ENCODE measurements at places on chromosomes 4 and X.

DNA sequence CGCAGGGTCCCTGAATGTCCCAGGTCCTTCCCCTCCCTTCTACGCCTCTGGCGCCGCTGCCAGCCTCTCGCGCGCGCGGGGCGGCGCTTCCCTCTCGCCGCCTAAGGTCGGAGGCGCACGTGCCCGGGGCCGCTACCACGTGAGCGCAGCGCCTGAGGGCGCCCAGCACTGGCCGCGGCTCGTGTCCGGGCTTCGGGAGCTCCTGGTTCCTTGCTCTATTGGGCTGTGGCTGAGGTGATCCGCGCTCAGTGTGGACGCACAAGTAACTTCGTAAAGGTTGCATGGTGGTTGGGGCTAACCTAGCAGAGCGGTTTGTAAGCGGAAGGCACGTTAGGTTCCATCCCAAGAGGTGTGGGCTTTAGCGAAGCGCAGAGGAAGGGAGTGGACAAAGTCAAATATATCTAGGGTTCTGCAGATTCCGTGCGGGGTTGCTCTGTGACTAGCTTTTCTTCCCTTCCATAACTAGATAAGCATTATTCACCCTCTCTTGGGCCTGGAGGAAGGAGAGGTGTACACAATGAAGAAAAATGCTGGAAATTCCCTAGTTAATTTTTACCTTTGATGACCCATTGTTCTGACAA is 1.8 kb downstream of the TLL1 start:
- DNase-seq, result no peak

DNA sequence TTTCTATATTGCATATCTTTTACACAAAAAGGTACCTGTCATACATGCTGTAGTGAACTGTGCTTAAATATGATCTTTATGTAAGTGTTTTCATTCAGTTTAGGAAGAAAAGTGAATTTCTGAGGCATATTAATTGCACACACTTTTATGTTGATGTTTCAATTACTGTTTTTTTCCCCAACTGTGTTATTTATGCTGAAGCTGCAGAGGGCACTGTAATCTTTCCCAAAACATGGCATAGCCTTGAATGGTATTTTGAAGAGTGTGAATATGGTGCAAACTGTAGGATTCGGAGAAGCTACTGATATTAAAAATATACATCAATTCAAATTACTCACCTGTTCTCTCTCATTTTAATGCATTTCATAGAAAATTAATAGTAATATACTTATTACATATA is 6.0 kb upstream of the CENPE start:
- DNase-seq, result no peak

GRCh38 chr4:177785000-177785399 is 342.8 kb upstream of the AGA start:
- DNase-seq, result no peak

DNA sequence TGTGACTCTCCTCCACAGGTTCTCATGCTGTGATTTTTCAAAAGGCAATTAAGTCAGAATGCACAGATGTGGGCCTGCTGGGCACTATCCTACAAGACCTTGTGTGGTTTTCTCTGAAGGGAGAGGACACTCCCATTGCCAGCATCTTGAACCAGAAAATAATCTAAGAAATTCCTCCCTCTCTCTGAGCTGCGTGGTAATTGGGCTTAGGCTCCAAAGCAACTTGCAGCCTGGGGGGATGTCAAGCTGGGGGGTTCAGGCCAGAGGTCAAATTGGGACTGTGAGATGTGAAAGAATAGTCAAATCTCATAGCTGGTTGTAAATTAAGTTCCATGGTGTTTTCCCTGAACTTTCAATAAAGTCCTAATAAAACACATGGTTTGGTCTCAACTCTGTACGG is 350.6 kb upstream of the SLC7A11 start:
- no peak for DNase-seq

GRCh38 chr4:182600093-182600492 is 317.1 kb downstream of the DCTD start:
- no peak for DNase-seq

DNA sequence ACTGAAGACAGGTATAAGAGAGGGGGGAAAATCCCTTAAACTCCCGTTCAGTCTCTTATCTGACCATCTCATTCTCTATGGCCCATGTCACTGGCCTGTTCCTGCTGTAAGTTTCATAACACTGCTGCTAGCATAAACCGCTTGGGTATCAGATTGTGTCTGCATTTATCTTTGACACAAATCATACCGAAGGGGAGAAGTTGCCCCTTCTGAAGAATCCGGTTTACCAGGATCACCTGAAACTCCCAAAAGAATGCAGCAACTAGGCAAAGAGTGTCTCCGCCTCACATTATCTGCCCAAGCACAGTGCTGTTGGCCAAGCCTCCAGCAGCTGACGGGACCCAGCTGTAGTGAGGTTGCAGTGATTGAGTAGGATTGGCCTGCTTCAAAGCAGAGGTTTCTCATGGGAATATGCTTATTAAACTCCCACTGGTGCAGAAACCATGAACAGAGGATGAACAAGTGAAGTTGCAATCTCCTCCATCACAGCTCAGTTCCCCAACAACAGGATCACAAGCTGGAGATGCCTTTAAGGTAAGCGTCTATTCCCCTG is 71.3 kb upstream of the PUDP start:
- no peak for DNase-seq

DNA sequence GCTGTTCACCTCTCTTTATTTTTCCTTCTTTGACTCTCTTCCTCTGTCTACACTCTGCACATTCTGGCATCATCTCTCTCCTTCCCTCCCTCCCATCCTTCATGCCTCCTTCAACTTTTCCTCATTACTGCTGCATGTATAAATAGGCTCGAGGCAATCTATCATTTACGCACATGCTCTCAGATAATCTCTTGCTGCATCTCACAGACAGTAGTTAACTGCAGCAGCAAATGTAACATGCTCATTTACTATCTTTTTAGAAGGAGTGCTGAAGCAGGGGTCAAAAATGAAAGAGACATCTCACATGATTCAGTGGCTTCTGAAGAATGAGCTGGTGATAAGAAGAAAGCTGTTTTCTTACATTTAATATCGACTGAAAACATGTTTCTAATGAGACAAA is 127.7 kb downstream of the RASL11B start:
- DNase-seq, result no peak

GRCh38 chr4:83831588-83831987 is 295.7 kb downstream of the GPAT3 start:
- DNase-seq, result no peak

GRCh38 chr4:176358083-176358469 is 38.3 kb downstream of the SPCS3 start:
- no peak for DNase-seq

DNA sequence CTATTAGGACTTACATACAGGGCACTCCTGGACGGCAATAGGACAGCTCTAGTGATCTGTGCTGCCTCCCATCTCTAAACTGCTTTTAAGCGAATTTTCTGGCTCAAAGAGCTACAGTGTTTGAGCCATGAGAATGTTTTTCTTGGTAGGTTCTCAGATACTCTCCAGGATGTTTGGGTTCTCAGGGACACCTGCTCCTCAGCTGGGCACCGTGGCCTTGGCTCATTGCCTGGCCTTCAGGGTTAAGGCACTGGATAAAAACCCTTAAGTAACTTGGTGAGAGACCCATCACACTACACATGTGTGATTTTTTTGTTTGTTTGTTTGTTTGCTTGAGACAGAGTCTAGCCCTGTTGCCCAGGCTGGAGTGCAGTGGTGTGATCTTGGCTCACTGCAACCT is 38.5 kb upstream of the HERC5 start:
- DNase-seq, result no peak

DNA sequence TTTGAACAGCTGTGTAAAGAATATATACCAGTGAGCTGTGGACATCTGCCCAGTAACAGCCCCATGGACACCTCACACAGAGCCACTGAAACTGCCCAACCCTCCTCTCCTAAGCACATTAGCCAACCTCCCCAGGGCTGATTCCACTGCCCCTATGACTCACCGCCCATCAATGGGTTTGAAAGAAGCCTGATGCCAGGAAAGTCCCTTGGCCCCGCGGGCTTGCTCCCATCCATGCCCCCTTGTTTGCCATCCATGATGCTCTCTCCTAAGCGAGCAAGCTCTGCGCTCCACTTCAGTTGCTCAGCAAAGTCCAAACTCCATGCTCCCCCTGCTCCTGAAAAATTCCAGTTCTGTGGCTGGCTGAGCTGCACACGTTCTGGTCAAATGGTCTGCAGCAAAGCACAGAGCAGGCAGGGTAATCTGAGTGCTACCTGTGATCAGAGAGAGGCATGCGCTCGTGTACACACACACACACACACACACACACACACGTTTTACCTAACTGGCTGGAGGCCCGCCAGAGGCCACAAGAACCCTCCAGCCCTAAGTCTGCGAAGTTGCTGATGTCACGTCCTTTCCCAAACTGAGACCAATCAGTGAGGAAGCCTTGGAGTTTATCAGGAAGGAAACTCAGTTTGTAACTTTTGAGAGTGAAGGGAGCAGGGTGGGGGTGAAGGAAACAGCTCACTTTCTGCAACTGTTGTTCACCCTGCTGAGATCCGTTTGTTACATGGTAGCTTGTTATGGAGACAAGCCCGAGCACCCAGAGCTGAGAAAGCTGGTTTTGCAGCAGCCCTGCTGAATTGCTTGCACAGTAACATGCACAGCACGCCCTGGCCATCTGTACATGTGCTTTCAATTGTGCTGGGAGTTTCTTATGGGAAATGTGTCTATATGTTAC is at the start of gene ASB9:
ASB9 (minus strand) TSS at position 466 of the 904 bp plus-strand sequence; CDS start at position 257, 209 bp downstream.
- no peak for DNase-seq
